ENCODE measurements at places on chromosomes 6 and 20. TPM values are rescaled to one million over a fixed set of nuclear protein-coding genes. Genes with fewer than 3 reads are reported as not detected.
A peak's percentile ranks its signal among the peaks of the same experiment; 100 is the strongest.

GRCh38 chr20:53839423-53840176, 230.8 kb downstream of the BCAS1 start:
- no peak for DNase-seq

GRCh38 chr6:43728586-43728985, 41.0 kb upstream of the MRPS18A start:
- peak; percentile 9 for DNase-seq

- no peak for DNase-seq
Measured at GRCh38 chr6:45643126-45643525, 265.4 kb upstream of the SUPT3H start.

DNA sequence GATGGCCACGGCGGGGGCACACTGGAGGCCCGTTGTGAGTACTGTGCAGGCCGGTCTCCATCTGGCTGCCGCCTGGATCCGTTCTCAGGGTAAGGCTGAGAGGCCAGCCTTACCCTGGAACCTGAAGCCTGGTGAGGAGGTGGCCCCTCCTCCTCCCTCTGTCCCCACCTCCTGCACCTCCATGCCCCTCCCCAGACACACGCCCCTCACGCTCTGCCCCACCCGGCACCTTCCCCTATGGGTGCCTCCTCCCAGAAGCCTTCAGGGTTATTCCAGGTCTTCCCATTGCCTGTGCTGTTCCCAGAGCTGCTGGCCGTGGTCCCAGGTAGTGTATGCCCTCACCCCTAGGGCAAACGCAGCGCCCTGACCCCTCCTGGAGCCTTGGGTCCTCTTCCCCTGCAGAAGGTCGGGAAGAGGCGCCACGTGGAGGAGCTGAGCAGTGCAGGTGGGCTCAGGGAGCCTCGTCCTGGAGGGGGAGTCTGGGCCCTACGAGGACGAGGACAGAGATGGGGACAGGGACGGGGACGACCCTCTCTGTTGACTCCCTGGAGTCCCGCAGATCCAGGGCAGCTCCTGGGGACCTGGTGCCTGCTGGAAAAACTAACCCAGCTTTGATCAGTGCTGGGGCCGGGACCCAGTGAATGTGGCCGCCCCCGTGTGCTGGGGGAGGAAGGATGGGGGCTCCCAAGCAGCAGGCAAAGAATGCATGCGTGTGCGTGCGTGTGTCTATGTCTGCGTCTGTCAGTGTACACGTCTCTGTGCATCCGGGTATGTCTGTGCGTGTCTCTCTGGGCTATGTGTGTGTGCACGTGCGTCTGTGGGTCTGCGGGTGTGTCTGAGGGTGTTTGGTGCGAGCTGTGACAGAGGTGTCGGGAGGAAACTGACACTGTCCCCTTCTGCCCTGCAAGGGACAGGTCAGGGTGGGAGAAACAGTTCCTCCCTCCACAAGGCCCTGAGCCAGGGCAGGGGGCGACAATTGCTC, 8.2 kb upstream of the HRH3 start:
- no peak for DNase-seq

GRCh38 chr6:137342607-137343190, 123.5 kb upstream of the IFNGR1 start:
- DNase-seq = no peak

- no peak for DNase-seq
Measured at GRCh38 chr6:90065173-90065572, 170.9 kb downstream of the GJA10 start.

TBC1D32 gene
- 8.9 TPM for total RNA-seq

BPIFA1 gene
- not detected for total RNA-seq

ULBP2 gene
- 13.9 TPM for total RNA-seq

CALHM4 gene
- not detected for total RNA-seq

SSTR4 gene
- not detected for total RNA-seq
